RCC 7860 (cell line): ENCODE measurements at places on chromosomes 16 and 17.

- no peak for DNase-seq
Measured at GRCh38 chr17:40418428-40418706, 671 bp upstream of the TOP2A start.

DNA sequence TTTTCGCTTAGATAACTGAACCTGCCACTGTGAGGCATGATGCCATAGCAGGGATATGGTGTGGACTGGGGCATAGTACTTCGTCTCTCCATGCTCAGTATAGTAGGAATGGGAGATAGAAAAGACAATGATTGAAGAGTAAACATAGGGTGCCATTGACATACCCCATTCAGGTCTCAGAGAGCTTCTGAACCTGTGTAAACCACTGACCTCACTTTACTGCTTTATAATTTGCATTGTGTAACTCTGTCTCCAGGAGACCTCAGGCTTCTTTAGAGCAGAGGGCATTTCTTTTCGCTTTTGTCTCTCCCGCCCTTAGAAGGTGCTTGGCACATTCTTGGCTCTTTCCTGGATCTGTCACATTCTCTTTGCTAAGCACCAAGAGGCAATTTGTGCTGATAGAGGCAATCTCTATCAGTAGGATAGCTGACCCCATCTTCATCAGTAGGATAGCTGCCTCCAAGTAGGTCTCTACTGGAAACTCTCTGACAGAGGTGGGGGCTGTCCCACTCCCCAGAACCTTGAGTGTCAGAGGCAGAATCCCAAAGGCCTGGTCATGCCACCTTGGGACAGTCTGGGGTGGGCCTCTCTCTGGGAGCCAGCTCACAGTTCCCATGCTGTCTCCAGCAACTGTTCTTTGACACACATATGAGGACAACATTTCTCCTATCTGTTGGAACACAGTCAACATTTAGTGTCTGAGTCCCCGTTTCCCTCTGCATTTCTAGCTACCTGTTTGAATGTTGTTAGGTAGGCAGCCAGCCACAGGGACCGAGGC, 181.9 kb downstream of the UTP18 start:
- DNase-seq = no peak

DNA sequence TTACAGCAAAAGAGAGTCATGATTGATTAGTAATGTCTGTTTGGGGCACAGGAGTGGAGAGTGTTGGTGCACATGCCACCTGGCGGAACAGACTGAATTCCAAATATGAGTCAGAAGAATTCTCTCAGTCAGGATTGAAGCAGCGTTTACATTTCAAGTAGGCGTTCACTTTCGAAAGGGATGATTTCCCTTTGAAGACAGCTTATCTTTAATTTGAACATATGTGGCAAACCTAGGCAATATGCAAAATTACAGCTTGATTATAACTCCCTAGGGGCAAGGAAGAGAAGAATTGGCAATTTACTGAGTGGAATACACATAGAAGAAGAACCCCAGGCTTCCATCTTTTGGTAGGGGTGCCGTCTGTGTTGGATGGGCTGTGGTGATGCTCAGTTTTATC, 235.8 kb downstream of the HAPSTR1 start:
- DNase-seq = no peak

DNA sequence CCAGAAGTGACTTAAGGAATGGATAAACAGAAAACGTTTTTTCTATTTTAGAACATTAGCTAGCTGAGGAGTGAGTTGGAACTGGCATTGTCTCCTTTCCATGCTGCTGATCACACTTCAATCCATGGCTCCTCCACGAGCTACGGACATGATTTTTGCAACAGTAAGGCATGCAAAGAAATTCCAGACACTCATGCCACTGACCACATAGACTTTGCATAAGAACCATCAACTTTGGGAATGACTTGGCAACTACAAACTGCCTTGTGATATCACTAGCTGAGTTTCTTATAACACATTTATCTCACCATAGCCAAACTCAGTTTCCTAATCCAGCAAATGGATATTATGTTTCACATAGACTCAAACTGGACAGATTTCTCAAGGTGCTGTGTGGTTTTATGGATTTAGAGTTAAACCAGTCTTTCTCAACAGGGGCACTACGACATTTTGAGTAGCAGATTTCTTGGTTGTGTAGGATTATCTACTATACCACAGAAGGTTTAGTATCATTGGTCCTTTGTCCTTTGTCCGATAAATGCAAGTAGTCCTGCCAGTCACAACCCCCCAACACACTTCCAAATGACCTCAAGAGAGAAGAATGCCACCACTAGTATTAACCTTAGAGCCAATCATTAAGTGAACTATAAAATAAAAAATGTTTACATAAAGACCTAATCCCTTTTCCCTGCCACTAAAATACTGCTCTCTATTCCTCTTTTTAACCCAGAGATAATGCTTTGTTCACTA, 48.3 kb upstream of the C17orf78 start:
- DNase-seq = peak; percentile 78

GRCh38 chr16:67719778-67720144, 645 bp upstream of the GFOD2 start:
- DNase-seq = peak; percentile 27

DNA sequence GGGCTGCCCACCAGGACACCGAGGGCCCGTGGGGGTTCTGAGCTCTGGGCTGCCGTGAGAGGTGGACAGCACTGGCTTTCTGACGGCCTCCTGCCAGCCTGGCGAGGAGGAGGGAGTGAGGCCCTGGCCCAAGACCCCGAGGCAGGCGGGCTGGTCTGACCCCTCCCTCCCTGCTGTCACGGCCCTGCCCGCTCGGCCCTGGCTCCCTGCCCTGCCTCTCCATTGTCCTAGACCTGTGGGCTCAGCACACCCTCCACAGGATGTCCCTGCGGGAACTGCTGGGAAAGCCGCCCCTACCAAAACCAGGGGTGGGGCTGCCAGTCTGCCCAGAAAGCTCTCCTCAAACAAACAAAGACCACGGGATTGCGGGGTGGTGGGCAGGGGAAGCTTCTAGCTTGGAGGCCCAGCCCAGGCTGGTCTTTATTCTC, 20.7 kb downstream of the SPNS2 start:
- DNase-seq = no peak

DNA sequence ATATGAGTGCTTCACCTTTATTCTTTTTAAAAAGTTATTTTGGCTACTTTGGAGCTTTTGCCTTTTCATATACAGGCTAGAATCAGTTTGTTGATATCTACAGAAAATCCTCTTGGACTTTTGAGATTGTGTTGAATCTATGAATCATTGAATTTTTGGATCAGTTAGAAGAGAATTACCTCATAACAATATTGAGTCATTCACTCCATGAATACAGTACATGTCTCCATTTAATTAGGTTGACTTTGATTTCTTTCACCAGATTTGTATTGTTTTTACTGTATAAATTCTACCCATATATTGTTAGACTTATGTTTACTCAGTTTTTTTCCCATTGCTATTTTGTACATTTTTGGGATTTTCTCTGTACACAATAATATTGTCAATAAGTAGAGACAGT, 54.4 kb downstream of the TAOK1 start:
- DNase-seq = no peak

- DNase-seq = no peak
Measured at GRCh38 chr16:4245077-4245791, 3.4 kb upstream of the SRL start.

DNA sequence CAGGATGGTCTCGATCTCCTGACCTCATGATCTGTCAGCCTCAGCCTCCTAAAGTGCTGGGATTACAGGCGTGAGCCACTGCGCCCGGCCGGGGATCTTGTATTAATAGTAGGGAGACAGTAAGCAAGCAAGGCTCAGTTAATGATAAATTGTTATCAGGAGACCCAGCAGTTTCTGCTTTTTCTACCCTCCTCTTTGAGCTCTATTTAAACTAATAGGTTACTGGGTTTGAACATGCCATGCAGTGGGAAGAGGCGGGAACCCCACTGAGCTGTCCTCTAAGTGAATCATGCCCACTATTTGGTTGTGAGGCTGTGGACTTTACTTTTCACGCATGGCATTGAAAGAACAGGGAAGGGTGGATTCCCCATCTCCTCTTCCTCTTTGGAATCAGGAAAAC, 223.9 kb downstream of the WWOX start:
- no peak for DNase-seq

DNA sequence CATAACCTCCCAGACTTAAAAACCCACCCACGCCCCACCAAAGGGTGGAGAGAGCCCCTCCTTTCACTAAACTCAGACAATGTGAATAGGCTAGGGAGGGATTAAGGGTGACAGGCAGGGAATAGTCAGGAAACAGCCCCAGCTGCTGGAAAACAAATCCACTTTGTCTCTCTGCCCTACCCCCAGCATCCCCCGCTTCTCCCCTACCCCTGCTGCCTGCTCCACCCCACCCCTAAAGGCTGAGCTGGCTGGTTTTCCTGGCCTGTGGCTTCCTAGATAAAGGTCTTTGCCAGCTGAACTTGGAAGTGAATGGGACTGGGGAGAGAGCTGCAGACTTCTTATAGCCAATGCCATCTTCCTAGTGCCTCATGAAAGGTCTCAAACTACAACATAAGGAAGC, 15.0 kb downstream of the CAVIN1 start:
- DNase-seq = no peak

DNA sequence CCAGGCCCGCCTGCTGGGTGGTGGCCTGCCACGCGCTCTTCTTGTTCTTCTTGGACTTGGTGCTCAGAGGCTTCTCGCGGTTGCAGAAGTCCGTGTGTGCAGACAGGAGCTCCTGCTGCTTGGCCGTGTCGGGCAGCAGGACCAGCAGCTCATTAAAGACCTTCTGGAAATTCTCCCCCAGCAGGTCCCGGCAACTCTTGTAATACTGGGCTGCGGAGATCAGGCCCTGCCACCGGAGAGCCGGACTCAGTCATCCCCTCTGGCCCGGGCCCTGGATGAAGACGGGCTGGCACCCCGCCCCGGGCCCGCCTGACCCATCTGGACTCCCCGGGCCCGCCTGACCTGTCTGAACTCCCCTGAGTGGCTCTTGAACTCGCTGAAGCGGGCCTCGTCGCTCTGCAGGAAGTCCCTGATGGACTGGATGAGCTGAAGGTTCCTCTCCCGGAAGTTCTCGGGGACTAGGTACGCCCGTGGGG, 8.6 kb downstream of the SYNGR3 start:
- no peak for DNase-seq
